ENCODE measurements at places on chromosomes 2 and 18.
A peak's percentile ranks its signal among the peaks of the same experiment; 100 is the strongest.

DNA sequence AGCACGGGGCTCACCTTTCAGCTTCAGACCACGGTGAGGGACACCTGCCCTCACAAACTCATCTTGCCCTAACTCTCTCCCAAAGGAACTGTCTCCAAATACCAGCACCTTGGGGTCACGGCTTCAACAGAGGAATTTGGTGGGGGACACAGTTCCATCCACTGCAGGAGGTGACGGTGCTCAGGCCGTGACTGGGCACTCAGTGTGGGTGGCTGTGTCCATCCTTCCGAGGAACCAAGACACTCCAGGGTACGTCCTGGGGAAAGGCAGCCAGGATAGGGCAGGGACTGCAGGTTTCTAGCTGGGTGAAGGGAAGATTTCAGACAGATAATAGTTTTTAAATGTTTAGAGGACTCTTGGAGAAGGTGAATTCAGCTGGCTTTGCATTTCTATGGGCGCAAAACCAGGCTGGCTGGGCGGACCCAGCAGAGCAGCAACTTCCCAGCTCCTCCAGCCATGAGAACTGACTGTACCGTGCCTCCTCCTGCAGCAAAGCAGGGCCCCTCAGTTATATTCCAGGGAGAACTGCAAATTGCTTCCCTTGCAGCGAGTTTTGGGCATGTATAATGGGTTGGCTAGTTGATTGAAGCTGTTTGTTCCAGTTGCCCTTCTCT, 23.9 kb upstream of the ALLC start:
- DNase-seq, result no peak

DNA sequence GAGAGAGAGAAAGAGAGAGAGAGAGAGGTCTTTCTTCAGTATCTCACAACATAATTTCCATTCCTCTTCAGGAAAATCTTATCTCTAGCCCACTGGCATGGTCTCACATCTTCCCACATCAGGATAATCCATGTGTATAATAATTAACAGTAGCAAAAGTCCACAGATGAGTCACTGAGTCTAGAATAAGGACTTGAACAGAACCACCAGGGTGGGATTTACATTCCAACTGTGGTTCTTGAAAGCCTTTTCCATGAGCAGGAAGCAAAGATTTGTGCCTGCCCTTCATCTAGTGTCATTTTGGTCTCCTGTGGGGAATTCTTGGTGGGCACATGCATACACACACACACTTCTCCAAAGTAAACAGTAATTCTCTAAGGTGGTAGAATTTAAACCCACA, 107.1 kb upstream of the TCF4 start:
- no peak for DNase-seq

DNA sequence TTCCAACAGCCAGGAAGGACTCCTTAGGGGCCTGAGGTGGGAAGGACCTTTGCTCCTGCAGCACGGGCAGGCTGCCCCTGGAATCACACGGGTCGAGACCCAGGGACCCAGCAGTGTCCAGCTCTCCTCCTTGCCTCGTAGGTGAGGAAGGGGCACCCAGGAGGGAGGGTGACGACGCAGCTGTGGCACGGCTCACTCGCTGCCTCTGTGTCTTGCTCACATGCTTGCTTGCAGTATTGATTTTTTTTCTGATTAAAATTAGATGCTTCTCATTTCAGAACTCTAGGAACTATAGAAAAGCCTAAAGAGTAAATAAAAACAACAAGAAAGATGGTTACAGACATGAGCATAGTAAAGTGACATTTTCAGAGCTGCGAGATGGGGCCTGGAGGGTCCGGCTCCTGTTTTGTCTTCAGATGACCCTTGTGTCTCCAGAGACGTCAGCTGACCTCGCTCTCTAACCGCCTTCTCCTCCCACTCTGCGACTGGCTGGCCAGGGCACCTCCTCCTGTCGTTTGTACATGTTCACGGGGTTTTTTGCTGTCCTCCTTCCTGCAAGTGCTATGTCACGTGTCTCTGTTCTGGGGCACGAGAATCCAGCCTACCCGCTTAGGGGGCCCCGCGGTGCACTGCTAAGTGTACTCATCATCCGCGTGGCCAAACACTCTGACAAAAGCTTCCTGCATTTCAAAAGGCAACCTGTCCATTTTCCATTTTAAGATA, 65.7 kb upstream of the ZNF236 start:
- no peak for DNase-seq

DNA sequence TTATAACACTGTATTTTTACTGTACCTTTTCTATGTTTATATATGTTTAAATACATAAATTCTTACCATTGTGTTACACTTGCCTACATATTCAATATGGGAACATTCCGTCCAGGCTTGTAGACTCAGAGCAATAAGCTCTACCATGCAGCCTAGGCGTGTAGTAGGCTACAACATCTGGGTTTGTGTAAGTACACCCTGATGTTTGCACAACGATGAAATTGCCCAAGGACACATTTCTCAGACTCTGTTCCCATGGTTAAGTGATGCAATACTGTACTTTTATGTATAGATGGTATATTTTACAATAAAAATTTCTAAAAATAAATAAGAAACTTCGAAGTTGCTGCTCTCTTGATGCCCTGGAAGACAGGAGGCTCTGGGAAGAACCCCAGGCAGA, 38.4 kb downstream of the YPEL5 start:
- no peak for DNase-seq

GRCh38 chr2:119823734-119824334, 64.1 kb downstream of the PTPN4 start:
- DNase-seq, result peak; percentile 41

- no peak for DNase-seq
These were observed 216.5 kb upstream of the FN1 start for GRCh38 chr2:215652388-215652787.

DNA sequence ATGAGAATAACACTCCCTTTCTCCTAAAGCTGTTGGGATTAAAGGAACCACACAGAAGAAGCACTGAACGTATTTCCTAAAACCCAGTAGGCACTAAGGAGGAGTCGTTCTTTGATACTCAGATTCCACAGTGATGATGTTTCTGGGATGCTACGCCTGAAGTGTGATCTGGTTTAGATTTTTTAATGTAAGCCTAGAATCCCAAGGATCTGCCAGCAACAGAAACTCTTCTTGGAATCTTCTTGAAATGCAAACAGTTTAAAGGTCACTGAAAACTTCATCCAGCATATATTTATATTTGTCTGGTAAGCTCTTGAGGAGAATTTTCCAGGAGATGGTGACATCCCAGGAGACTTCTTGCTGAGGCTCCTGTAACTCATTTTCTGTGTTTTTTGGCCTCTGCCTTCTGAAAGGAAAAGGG, 247.6 kb upstream of the TRIB2 start:
- DNase-seq, result no peak

- no peak for DNase-seq
These were observed 108.9 kb upstream of the ITGA4 start for GRCh38 chr2:181348107-181348837.

DNA sequence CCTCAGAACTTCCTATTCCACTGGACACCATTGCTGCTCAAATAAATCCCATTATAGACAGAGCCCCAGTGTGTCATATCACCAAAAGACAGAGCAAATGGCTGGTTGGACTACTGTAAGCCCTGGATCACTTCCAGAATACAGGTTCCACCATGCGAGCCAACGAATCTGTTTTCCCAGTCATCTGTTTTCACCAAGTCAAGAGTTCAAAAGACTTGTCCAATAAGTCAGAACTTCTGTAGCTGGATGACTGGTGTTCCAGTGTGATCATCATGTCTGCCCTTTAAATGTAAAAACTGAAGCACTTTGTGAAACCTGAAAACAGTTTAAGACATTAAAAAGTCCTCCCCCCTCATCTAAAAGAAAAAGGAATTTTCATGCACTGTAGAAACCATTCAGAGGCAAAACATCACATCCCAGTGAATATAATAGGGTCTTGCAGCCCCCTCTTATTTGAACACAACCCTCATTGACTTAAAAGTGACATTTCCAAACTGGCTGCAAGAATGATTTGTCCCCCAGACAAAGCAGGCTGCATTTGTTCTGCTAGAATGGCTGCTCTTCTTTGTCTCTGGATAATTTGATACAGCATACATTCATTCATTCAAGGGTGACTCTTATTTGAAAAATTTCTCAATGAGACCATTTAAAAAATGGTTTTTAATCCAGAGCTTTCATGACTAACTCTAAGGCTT, 64.6 kb upstream of the TANC1 start:
- no peak for DNase-seq

- no peak for DNase-seq
These were observed 47.6 kb downstream of the LONRF2 start for GRCh38 chr2:100274566-100275199.

- DNase-seq, result no peak
These were observed 621.8 kb downstream of the LRP1B start for GRCh38 chr2:141508806-141509595.

- DNase-seq, result no peak
These were observed 52.1 kb upstream of the FAHD2A start for GRCh38 chr2:95350368-95350767.

DNA sequence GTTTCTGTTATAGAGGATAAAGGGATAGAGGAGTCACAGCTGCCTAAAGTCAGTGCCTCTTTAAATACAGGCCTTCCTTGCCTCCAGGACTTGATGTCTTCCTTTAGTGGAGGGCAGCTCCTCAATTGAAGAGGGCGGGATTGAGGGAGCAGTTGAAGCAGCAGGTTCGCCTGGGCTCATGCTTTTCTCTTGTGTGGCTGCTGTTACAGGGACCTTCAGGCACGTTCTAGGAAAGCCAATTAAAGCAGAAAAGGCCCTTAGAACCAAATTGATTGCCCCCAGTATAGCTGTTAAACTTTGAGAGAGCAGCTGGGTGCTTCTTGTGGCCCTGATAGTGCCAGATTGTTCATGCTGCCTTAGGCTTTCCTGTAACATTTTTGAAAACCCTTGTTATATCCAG, 42.0 kb upstream of the LTBP1 start:
- DNase-seq, result no peak

DNA sequence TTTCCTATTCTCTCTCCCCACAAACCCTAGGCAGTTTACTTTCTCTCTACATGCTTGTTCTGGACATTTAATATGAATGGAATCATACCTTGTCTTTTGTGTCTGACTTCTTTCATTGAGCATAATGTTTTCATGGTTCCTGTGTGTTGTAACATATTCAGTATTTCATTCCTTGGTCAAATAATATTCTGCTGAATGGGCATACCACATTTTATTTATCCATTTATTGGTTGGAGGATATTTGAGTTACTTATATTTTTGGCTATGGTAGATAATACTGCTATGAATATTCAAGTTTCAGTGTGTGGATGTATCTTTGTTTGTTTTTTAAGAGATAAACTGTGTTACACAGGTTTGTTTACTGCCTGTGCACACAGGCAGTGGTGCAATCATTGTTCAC, 9.0 kb downstream of the TWSG1 start:
- DNase-seq, result no peak

DNA sequence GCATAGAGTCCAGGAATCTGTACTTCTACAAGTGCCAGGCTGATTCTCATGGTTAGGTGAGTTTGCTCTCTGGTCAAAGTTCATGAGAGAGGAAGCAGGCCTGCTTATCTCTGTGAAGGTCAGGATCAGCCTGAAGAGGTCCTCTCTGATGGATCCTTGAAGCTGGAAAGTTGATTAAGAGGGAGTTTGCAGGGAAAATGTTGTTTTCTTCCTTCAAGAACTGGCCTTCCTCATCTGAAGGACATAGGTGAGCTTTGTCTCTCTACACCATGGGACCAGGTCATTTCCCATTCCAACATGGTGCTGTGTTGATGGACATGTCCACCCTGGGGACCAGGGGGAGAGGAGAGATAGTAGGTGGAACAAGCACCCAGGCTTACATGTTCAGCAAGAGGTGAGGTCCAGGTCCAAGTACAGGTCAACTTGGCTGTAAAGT, 14.9 kb downstream of the CCL20 start:
- DNase-seq, result no peak

DNA sequence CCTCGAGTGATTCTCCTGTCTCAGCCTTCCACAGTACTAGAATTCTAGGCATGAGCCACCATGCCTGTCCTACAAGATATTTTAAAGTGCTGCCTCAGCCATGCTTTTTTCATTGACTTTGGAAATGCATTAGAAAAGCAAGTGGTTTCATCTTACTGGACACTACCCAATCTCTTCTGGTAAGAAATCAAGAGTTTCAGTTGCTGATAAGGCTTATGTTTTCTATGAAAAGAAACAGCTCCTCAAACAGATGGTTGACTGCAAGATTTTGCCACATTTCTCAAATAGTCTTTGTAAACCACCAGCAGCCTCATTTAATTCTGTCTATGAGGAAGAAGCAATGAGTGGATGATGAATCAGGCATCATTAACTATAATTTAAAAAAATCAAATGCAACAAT, 264.5 kb upstream of the LRP1B start:
- no peak for DNase-seq

- DNase-seq, result no peak
These were observed 245.0 kb upstream of the NT5C1B start for GRCh38 chr2:18834341-18834740.

DNA sequence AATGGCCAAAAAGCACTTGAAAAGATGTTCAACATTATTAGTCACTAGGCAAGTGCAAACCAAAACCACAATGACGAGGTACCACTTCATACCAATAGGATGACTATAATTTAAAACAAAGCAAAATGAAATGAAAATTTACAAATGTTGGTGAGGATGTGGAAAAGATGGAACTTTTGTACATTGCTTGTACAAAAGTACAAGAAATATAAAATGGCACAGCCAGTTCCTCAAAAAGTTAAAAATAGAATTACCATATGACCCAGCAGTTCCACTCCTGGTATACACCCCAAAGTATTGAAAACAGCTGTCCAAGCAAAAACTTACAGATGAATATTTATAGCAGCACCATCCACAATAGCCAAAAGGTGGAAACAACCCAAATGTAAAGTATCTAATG, 107.8 kb upstream of the XPO1 start:
- DNase-seq, result no peak

- no peak for DNase-seq
These were observed 206.4 kb upstream of the SLC39A10 start for GRCh38 chr2:195450552-195451113.

GRCh38 chr2:159968279-159968900, 94.0 kb downstream of the PLA2R1 start:
- peak; percentile 23 for DNase-seq

GRCh38 chr18:41974796-41975201, 19.8 kb downstream of the PIK3C3 start:
- no peak for DNase-seq

- no peak for DNase-seq
These were observed 47.6 kb downstream of the G6PC2 start for GRCh38 chr2:168948621-168949212.

DNA sequence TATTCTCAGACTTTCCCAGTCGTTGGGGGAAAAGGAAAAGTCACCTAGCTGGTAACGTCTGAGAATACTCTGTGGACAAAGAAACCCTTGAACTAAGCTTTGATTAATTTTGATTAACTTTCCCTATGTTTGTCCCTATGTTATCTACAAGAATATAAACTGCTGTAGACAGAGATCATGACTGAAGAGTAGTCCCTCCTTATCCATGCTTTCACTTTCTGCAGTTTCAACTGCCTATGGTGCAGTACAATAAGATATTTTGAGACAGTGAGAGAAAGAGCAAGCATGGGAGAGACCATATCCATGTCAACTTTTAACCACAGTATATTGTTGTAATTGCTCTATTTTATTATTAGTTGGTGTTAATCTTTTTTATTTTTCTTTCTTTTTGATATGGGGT, 31.8 kb downstream of the TXNL1 start:
- no peak for DNase-seq

GRCh38 chr2:180366481-180366880, 359.4 kb upstream of the CWC22 start:
- DNase-seq, result no peak

All from NCI-H526 treated with DMSO at 0.1 percent for 48 hours (cell line).